ENCODE measurements at places on chromosomes 6 and 20.
A peak's percentile ranks its signal among the peaks of the same experiment; 100 is the strongest.

DNA sequence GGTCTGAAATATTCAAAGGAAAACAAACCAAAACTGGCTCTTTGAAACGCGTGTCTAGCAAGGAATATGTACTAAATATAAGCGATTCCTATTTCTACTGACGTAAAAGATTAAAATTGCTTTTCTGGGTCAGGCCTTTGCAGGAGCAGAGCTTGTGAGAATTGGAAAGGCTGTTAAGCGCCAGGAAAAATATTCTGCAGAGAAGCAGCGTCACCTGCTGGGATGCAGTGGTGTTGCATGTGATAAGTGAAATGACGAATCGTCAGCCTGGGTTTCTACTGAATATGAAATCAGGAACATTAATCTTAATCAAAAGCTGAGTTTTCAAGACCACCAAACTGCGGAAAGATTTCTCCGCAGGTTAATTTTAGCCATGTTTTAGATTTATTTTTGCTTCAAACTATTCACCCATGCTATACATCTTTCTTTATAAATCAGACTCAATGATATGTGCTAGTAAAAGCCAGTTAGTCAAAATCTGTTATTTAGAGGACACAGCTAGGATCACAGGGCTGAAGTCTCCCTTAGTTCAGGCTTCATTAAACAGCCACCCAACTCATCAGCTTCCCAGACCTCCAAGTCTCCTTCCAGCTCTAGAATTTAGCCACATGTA, 67.4 kb downstream of the ALDH8A1 start:
- DNase-seq: peak; percentile 39

DNA sequence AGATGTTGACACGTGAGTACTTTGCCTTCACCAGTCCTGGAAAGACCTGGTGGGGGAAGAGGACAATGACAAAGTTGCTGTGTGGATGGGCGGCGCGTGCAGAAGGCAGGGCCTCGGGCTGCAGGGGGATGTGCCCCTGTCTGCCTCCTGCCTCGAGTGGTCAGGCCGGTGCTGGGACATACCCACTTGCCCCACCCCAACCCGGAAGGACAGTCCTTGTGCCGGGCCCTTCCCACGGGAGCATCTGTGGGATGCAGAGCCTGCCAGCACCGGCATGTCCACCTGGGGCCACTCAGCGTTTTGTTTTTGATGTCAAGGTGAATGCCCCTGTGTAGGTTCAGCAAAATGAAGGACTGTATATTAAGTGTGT, 60.5 kb upstream of the BHLHE23 start:
- DNase-seq: no peak

- no peak for DNase-seq
Observed at GRCh38 chr20:48096957-48097890, 311.9 kb upstream of the SULF2 start.

DNA sequence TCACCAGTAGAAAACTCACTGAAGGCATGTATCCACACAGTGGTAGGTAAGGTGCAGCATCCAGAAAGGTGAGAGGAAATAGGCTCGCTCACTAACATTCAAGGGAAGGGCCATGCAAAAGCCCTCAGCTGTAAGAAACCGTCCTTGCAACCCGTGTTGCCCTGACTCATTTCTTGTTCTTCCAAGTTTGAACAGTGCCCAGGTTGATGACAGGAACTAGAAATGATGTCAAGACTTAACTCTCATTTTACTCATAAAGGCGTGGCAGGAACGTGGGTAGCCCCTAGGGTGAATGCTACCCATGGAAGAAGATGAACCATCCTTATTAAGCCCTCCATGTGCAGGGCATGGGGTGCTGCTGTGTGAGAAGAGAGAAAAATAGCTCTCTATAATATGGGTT, 187.6 kb downstream of the CD83 start:
- DNase-seq: no peak

GRCh38 chr6:111644893-111645430, 39.3 kb upstream of the TRAF3IP2 start:
- DNase-seq: no peak

GRCh38 chr20:47531458-47531857, 29.8 kb downstream of the NCOA3 start:
- DNase-seq: no peak
